Progenitor cell of endocrine pancreas (in vitro differentiated cells): ENCODE measurements at places on chromosomes 4 and X.

DNA sequence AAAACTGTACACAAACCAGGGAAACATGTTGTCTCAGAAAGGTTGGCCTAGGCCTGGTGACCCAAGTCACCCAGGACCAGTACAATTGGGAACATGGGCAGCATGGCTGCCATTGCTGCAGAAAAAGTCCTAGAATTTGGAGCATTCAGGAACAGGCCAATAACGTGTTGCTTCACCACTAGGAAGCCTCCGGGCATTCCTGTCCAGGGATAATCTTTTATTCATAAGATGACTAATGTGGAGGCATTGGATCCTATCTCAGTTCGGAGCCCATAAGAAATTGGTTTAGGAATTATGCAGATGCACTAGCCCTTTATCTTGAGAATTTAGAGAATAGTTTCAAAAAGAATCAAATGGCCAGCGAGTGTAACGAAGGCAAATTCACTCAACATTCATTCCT, 242.8 kb upstream of the NDST4 start:
- DNase-seq: no peak

GRCh38 chr4:100819505-100819904, 301.7 kb upstream of the EMCN start:
- DNase-seq: no peak

GRCh38 chr4:140579278-140579677, 10.5 kb upstream of the UCP1 start:
- no peak for DNase-seq

GRCh38 chr4:187059895-187060294, 336.2 kb upstream of the FAT1 start:
- DNase-seq: no peak

GRCh38 chr4:79613269-79613935, 205.4 kb upstream of the GK2 start:
- DNase-seq: no peak

GRCh38 chr4:84276752-84277151, 222.3 kb downstream of the NKX6-1 start:
- DNase-seq: no peak

DNA sequence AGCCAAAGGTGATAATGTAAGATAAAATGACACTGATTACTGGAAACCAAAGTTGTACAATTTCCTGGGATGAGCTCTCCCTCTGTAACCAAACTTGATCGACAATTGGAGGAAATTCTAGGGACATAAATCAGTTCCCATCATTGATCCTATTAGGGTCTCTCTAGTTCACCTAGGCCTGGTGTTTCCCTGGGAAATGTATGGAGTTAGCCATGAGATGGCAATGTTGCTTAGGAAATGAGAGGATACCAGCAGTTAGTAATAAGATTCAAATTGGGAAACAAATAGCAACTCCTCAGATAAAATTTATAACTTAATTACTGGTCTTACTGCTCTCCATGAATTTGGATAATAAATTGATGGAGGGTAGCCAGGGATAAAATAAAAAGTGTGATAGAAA, 52.2 kb downstream of the SPATA18 start:
- DNase-seq: no peak

- DNase-seq: no peak
Measured at GRCh38 chr4:173519111-173520101, 10.6 kb downstream of the HAND2 start.

GRCh38 chr4:336099-336892, 1.3 kb upstream of the ZNF141 start:
- DNase-seq: peak; percentile 18

DNA sequence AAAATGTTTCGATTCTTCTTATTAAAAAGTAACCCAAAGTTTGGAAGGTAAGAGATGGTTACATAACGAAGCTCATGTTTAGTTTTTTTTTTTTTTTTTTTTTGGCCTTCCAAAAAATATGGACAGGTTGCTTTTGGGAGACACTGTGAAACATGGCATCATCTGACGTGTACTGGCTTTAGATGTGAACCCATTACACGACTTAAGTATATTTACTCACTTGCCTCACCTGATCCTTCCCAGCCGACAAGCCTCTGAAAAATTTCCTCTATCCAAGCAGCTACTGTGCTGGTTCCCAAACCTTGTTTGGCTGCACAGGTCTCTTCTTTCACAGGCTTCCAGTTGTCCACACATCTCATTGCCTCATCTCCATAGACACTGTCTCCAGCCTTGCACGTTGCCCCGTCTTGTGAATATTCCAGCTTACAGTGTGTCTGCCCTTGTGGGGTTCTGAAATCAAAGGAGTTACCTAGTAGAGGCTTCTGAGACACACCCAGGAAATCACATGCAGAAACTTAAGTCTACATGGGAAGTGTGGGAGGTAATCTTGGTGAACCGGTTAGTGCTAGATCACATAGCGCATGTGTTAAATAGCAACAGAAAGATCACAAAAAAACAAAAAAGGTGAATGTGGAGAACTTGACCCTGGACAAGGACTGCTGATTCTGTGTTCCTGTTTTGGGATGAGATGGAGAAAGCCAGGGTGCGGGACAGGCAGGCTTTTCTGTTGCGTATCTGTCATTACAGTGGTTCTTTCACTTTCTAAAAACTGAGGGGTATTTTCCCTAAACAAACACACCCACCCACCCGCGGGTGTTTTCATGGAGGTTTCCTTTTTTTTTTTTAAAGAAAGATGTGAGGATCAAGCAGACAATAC, 328.6 kb downstream of the ARHGAP10 start:
- DNase-seq: no peak

GRCh38 chr4:81410680-81411079, 61.0 kb downstream of the RASGEF1B start:
- no peak for DNase-seq

DNA sequence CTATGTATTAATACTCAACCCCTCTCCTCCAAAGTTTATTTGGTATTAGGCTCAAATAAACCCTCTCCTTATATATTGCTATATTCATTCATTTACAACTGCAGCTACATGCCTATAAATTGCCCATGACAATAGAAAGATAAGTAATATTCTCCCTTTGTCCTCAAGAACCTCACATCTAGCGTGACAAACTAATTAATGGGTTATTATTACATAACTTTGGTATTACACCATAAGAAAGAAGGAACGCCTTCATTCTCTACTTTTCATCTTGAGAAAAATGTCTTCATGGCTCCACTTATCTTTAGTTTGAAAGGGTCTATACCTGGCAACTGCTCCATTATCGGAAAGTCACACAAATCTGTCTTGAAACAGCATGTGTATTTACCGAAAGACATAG, 157.7 kb upstream of the RASGEF1B start:
- no peak for DNase-seq

DNA sequence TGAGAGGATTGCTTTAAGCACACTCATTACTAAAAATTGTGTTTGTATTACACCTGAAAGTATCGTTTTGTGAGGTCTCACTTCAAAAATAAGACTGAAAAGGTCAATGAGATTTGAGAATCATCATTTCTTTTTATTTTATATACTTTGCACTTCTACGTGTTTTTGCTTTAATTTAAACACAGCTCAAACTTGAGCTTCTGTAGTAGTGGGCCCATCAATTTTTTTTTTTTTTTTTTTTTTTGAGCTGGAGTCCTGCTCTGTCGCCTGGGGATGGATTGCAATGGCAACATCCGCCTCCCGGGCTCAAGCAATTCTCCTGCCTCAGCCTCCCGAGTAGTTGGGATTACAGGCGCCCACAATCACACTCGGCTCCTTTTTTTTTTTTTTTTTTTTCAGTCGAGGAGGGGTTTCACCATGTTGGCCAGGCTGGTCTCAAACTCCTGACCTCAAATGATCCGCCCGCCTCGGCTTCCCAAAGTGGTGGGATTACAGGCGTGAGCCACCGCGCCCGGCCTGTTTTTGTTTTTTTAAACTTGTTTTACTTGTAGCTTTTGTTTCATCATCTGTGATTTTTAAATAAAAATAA, 1.5 kb downstream of the GSTCD start:
- DNase-seq: no peak

- DNase-seq: no peak
Measured at GRCh38 chr4:72953571-72953970, 115.9 kb downstream of the COX18 start.

DNA sequence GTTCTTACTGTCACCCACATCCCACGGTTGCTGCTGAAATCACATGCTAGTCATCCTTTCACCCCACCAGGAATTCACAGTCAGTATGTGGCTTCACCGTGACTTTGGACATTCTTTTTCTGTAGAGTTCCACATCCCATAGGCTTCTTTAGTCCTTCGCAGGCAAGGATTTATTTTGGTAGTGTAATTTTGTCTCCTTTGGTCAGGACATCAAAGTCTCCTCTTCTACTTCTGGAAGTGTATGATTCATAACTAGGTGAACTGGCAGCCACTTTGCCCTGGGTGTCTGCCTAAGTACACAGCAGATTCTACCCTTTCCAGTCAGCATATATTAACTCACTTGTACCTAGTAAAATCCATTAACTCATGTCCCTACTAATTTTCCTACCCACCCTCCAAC, 38.3 kb upstream of the MMAA start:
- no peak for DNase-seq

- no peak for DNase-seq
Measured at GRCh38 chr4:37661772-37662171, 24.4 kb downstream of the RELL1 start.

DNA sequence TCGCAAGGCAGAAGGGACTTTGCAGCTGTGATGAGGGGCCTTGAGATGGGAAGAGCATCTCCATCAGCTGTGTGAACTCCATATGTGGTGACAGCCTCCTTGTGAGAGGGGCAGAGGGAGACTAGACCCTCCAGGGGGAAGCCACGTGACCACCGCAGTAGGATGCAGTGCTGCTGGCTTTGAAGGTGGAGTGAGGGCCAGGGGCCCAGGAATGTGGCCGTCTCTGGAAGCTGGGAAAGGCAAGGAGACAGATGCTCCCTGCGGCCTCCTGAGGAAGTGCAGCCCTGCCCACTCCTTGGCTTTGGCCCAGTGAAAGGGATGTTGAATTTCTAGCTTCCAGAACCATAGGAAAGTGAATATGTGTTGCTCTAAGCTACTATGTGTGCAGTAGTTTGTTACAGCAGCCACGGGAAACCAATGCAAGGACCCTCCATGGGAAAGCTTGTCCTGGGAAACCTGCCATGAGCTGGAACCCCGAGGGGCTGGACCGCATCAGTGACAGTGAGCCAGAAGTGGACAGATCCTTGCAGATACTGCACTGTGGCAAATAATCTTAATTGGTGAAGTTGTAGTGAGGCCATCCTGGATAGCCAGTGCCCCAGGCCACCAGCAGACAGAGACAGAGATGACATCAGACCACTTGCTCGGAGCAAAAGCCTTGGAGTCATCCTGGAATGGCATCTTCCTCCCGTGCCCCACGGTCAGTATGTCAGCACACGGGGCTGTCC, 35.4 kb upstream of the SORCS2 start:
- no peak for DNase-seq

- DNase-seq: no peak
Measured at GRCh38 chrX:123924186-123924585, 37.3 kb upstream of the STAG2 start.

- DNase-seq: no peak
Measured at GRCh38 chrX:35362866-35363265, 420.3 kb downstream of the FAM47B start.

- no peak for DNase-seq
Measured at GRCh38 chrX:77949840-77950239, 19.6 kb downstream of the PGAM4 start.

- no peak for DNase-seq
Measured at GRCh38 chr4:44668526-44668925, 9.7 kb upstream of the GUF1 start.

DNA sequence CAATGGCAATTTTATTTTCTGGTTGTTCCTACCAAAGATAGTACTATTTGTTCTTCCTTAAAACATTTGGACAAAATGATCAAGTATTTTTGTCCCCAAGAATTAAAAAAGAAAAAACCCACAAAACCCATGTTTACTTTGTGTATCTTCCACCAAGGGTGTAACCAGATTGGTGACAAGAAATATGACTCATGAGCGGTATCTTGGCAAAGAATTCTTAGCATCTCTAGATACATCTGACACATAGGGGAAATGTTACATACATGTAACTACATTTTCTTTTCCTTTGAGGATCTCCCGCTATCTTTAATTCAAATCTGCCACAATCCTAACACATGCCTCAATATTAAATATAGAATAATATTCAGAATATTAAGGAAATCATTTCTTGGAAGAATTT, 78.7 kb downstream of the WDFY3 start:
- no peak for DNase-seq

GRCh38 chr4:168514249-168514852, 17.5 kb downstream of the PALLD start:
- no peak for DNase-seq

GRCh38 chr4:4541040-4541631, 712 bp downstream of the STX18 start:
- no peak for DNase-seq
